Fibroblast of lung (primary cell): ENCODE measurements at places on chromosomes 7 and 10. TPM values are rescaled to one million over a fixed set of nuclear protein-coding genes. Genes with fewer than 3 reads are reported as not detected.

- H3K4me1 ChIP-seq: no peaks in the 10 kb centered on the region
- H3K27me3 ChIP-seq: no peaks in the 10 kb centered on the region
- H3K36me3 ChIP-seq: peaks cover 24% of the 10 kb centered on the region
- H3K4me3 ChIP-seq: no peak overlapping the region
Observed at GRCh38 chr10:1117651-1118050, 61.5 kb downstream of the WDR37 start.

DNA sequence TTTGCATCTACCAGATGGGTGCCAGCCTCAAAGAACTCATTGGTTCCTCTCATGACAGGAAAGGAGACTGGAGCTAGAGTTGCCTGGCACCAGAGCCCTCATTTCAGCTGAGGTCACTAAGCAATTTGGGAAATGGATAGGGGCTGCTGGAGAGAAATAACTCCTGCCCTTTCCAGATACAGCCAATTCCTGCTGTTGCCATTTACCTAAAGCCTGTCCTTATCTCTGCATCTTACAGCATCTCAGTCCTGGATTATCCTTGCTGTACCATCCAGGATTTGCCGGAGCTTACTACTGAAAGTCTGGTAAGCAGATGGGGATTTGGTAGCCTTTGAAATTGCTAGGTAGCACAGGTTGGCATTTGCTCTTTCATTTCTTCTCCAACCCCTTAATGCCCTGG lies 31.9 kb upstream of the SMKR1 start:
- no peak for DNase-seq
- H3K27me3 ChIP-seq: no peaks in the 10 kb centered on the region
- no peak overlapping the region for H3K4me3 ChIP-seq
- H3K36me3 ChIP-seq: no peaks in the 10 kb centered on the region
- no peaks in the 10 kb centered on the region for H3K4me1 ChIP-seq
- H3K27ac ChIP-seq: no peak overlapping the region

DNA sequence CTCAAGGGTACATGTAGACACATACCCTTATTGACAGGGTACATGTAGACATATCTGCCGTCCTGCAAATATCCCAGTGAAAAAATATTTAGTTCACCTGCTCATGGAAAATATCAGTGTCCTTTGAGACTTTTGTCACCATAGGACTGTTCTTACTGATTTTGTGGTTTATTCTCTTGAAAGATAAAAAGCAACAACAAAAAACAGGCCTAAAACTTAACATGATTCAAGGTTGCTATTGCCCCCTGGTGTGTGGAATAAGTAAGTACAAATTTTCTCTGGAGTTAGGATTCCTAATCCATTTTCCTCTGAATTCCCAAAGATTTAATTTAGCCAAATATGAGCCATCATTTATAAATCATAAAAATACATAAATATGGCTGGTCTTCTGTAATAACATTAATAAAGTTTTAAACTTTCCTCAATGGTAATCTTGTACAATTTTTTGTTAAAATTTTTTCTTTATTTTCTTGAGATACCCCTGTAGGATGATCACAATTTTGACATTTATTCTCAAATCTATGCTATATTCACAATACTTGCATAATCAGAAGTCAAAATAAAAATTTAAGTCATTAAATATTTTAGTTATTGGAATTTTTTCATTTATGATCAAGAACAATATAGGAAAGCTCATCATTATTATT lies 741.4 kb upstream of the POT1 start:
- no peaks in the 10 kb centered on the region for H3K36me3 ChIP-seq
- H3K4me3 ChIP-seq: no peak overlapping the region
- peak; percentile 33 for DNase-seq
- H3K27me3 ChIP-seq: no peaks in the 10 kb centered on the region
- no peak overlapping the region for H3K27ac ChIP-seq

- H3K27me3 ChIP-seq: no peaks in the 10 kb centered on the region
- no peaks in the 10 kb centered on the region for H3K4me1 ChIP-seq
- H3K36me3 ChIP-seq: no peaks in the 10 kb centered on the region
Observed at GRCh38 chr7:41420421-41420820, 282.5 kb downstream of the INHBA start.

DNA sequence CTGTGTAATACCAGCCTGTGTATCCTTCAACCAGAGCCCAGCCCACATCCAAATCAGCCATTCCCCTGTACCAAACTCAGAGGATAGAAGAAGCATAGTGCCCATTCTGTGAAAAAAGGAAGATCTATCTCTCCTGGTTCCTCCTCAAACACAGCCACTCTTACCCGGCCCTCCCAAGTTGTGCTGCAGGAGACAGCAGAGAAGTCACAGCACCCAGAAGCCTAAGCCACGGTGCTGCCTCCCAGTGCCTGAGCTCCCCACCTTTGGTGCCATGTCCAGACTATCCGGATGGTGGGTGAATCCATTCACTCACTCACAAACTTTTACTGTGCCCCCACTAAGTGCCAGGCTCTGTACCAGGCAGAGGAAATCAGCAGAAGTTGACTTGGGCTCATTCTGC lies 166.0 kb upstream of the ZMIZ1 start:
- H3K36me3 ChIP-seq: no peaks in the 10 kb centered on the region
- DNase-seq: no peak
- peaks cover 8% of the 10 kb centered on the region for H3K27me3 ChIP-seq
- no peak overlapping the region for H3K4me3 ChIP-seq

DNA sequence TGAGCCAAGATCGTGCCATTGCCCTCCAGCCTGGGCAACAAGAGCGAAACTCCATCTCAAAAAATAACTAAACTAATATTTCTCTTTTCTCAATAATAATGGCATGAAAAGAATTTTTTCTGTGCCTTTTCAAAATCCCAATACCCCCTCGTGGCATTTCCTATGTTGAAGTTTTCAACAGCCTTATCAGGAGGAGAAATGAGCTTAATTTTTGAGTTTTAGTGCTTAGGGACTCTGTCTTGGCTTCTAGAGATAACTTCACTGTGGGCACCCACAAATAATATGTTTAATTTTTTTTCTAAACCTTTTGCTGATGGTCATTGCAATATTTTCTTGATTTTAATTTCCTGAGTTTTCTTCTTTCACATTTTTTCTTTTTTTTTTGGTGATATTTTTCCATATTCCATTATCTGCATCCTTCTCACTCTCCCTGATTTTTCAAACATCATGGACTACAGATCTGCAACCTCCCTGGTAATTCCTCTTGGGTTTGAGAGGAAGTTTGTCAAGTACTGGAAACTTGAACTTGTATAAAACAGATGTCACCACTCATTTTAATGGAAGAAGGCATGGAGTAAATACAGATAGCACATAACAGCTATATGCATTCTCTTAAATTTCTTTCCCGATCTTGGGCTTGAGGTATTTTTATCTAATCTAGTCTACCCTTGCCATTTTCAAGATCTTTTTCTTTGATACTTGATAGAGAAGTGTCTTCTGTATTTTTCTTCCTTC lies 84.0 kb downstream of the KAT6B start:
- no peak overlapping the region for H3K4me3 ChIP-seq
- peaks cover 3% of the 10 kb centered on the region for H3K4me1 ChIP-seq
- DNase-seq: no peak
- no peaks in the 10 kb centered on the region for H3K27me3 ChIP-seq
- H3K27ac ChIP-seq: no peak overlapping the region

DNA sequence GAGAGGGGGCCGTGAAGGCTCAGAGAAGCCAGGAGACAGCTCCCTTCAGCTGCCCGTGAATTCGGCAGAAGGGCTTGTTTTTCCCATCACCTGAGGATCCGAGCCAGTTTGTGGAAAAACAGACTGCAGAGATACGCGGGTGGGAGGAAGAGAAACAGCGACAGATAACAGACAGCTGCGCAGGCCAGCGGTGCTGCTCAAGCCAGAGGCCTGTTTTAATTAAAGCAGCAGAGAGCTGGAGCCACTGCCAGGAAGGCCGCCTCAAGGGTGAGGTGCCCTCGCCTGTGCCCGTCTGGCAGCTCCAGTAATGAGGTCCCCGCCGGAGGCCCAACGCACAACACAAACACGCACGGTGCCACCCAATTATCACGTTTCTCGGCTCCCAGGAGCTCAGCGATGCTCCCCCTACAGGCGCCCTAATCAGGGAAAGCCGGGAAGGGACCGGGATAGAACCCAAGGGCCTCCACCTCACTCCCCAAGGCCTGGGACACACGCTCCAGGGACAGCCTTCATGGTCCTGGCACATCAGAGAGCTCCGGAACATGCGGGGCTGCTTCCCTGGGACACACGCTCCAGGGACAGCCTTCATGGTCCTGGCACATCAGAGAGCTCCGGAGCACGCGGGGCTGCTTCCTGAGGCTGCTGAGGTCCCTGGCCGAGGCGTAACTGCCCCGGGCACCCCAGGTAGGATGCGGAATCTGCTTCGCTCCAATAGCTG lies 60.6 kb upstream of the DNAAF5 start:
- no peak overlapping the region for H3K4me3 ChIP-seq
- no peaks in the 10 kb centered on the region for H3K36me3 ChIP-seq
- H3K27ac ChIP-seq: no peak overlapping the region
- H3K4me1 ChIP-seq: peaks cover 9% of the 10 kb centered on the region
- H3K27me3 ChIP-seq: no peaks in the 10 kb centered on the region

DNA sequence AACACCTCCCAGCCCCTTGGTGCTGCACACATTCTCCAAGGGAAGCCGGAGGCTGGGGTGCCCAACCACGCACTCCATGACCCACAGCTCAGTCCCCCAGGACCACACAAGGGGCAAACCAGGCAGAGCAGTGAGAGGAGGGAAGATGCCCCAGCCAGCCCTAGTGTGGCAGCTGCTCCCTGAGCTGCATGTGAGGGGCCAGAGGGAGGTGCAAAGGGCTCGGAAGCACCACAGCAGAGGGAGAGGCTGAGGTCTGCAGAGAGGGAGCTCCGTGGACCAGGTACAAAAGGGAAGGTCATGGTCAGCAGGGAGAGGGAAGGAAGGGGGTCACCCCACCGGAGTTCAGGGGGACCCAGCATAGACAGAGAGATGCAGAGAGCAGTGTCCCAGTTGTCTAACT lies 1.5 kb upstream of the CALML5 start:
- no peak overlapping the region for H3K27ac ChIP-seq
- no peaks in the 10 kb centered on the region for H3K4me1 ChIP-seq
- no peaks in the 10 kb centered on the region for H3K36me3 ChIP-seq
- H3K4me3 ChIP-seq: no peak overlapping the region

DNA sequence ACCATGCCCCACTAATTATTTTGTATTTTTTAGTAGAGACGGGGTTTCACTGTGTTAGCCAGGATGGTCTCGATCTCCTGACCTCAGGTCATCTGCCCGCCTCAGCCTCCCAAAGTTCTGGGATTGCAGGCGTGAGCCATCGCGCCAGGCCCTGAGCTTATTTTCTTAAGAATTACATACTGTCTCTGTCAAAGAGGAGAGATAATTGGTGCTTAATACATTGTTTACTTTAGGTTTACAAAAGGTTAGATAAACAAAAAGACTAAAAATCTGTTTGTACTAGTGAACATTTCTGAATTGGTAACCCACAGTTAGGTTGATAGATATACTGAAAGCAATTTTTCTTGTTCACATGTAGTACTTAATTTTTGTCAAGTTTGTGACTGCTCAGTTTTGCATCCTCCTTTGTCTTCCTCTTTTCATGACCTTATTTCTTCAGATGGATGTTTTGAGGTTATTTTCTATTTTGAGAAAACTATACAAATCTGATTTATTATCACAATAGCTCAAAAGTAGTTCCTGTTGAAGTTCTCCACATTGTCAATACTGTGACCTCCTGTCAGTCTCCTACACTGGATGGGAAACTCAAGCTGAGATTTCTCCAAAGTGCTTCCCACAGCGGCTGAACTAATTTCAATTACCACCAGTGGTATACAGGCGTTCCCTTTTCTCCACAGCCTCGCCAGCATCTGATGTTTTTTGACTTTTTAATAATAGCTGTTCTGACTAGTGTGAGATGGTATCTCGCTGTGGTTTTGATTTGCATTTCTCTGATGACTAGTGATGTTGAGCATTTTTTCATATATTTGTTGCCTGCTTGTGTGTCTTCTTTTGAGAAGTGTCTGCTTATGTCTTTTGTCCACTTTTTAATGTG lies 22.5 kb downstream of the HHEX start:
- no peak overlapping the region for H3K4me3 ChIP-seq
- no peak overlapping the region for H3K27ac ChIP-seq
- peak; percentile 75 for DNase-seq

- no peaks in the 10 kb centered on the region for H3K4me1 ChIP-seq
- no peak for DNase-seq
- no peak overlapping the region for H3K27ac ChIP-seq
- H3K27me3 ChIP-seq: no peaks in the 10 kb centered on the region
- no peak overlapping the region for H3K4me3 ChIP-seq
Observed at GRCh38 chr10:12803776-12804175, 197.7 kb downstream of the CCDC3 start.

DNA sequence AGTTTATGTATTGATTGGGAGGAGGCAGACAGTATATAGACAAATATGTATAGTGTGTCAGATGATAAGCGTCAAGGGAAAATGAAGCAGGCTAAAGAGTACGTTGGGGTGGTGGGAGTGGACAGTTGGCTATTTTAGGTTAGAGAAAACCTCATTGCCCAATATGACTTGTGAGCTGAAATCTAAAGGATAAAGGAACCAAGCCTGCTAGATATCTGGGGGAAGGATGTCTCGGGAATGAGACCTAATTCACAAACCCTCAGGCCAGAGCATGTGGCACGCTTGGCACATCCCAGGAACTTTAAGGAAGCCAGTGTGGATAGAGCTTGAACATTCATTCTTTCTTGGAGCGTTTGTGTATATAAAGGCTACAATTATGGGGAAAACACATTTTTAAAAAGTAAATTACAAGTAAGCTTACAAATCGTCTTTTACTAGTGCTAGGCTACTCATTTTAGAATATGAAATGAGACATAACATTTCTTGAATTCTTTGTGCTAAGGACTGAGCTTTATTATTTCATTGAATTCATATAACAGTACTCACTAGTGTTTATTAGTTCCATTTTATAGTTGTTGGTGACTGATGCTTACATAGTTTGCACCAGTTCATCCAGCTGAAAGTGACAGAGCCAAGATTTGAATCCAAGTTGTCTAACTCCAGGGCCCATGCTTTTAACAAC lies 9.7 kb downstream of the FHIP2A start:
- H3K4me1 ChIP-seq: peaks cover 4% of the 10 kb centered on the region
- no peaks in the 10 kb centered on the region for H3K27me3 ChIP-seq
- peaks cover 3% of the 10 kb centered on the region for H3K36me3 ChIP-seq
- no peak overlapping the region for H3K27ac ChIP-seq
- DNase-seq: no peak
- H3K4me3 ChIP-seq: no peak overlapping the region

- H3K4me3 ChIP-seq: no peak overlapping the region
- no peak for DNase-seq
- H3K36me3 ChIP-seq: no peaks in the 10 kb centered on the region
- H3K27me3 ChIP-seq: no peaks in the 10 kb centered on the region
- H3K27ac ChIP-seq: peak overlapping the region; percentile 82
Observed at GRCh38 chr10:17076626-17077345, 52.8 kb downstream of the CUBN start.

GRCh38 chr10:92593619-92594588 lies 974 bp downstream of the KIF11 start:
- H3K27me3 ChIP-seq: no peaks in the 10 kb centered on the region
- H3K36me3 ChIP-seq: no peaks in the 10 kb centered on the region
- H3K27ac ChIP-seq: peak overlapping the region; percentile 90
- H3K4me3 ChIP-seq: peak overlapping the region; percentile 92

EPHA1 gene
- under 0.01 and 0.26 TPM in 2 replicates for total RNA-seq

PYROXD2 gene
- total RNA-seq: 12.8 and 16.0 TPM in 2 replicates

MYL7 gene
- total RNA-seq: not detected in 2 replicates

CUEDC2 gene
- 60.8 and 63.2 TPM in 2 replicates for total RNA-seq

MYPN gene
- under 0.01 and 1.2 TPM in 2 replicates for total RNA-seq
